ENCODE measurements at places on chromosomes 6 and 20. TPM values are rescaled to one million over a fixed set of nuclear protein-coding genes. Genes with fewer than 3 reads are reported as not detected.
A peak's percentile ranks its signal among the peaks of the same experiment; 100 is the strongest.

Gene CLIC5
- total RNA-seq = 7.6 TPM

Gene RPP40
- total RNA-seq = not detected

- no peak for DNase-seq
These were observed 98.7 kb downstream of the SHLD1 start for GRCh38 chr20:5848711-5849505.

- peak; percentile 76 for DNase-seq
These were observed 149.1 kb downstream of the MTHFD1L start for GRCh38 chr6:151014404-151015100.

DNA sequence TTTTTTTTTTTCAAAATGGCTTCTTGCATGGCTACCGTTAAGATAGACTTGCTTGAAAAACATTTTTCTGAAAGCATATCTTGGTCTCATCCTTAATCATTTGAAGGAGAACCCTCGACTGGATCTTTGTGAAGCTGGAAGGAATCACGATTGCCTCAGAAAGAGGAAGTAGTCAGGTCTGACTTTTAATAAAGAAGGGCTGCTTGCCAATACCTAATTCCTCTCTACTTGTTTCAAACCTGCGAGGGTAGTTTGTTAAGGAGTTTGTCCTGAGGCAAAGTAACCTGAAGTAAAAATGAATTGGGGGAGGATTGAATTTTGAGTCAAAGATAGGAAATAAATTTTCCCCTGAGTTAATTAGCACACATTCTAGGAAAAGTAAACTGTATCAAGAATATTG lies 288.1 kb upstream of the MAP3K7 start:
- no peak for DNase-seq

DNA sequence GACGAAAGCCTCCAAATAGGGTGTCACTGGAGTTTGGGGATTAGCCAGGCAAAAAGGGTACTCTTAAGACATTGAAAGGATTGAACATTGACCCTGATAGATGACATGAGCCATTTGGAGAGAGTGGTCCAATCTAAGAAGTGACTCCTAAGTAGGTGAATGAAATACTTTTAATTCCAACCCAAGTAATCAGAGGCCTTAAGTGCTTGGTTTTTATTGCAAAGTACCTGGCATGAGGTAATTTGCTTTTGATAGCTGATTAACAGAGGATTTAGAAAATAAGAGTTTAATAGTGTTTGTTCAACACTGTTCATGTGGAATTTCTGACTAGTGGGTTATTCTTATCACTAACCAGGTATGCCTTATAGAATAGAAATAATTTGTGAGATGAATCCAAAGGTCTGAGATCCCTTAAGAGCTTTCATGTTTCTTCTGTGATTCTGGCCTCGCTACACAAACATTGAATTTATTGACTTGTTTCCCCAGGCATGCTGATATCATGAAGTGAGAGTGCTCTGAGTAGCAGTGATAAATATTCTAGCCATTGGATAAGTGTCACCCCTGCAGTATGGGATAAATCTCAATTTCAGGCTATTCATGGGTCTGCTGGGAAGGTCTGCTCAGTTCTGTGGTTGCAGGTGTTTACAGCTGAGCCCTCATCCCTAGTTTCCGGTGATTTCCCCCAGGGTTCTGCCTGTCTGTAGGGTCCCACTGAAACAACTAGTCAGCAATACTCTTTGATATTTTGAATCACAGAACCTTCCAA lies 6.5 kb downstream of the NCOA7 start:
- DNase-seq = no peak

Measured in ascending aorta (tissue), 2 donors.